ENCODE measurements at places on chromosomes 4 and X. TPM values are rescaled to one million over a fixed set of nuclear protein-coding genes. Genes with fewer than 3 reads are reported as not detected.

Gene SH3TC1
- total RNA-seq = 36.3 TPM

Gene CFI
- 0.21 TPM for total RNA-seq

Gene SSX4B
- total RNA-seq = not detected

Gene CFAP97
- 23.5 TPM for total RNA-seq

Gene RAB41
- total RNA-seq = not detected

Gene UGT8
- total RNA-seq = 2.2 TPM

Gene NSUN7
- 1.5 TPM for total RNA-seq

Gene HPSE
- total RNA-seq = 7.3 TPM

Gene NXF3
- total RNA-seq = not detected

Gene ARHGEF6
- 0.05 TPM for total RNA-seq

Gene DCAF16
- total RNA-seq = 12.4 TPM

Gene LRIT3
- not detected for total RNA-seq

Gene RNF128
- total RNA-seq = 9.2 TPM

Gene HSFX2
- total RNA-seq = not detected

Gene SMIM43
- total RNA-seq = not detected

Gene FAM149A
- 2.4 TPM for total RNA-seq

Gene CT45A5
- not detected for total RNA-seq

Gene ACE2
- total RNA-seq = 1.6 TPM

Gene PITX2
- not detected for total RNA-seq

Gene H2BW2
- not detected for total RNA-seq

Gene F8A1
- 4.5 TPM for total RNA-seq

Gene CLNK
- total RNA-seq = not detected

Gene TCEAL9
- 99.5 TPM for total RNA-seq

Gene HDAC8
- 18.1 TPM for total RNA-seq

Gene AKAP4
- not detected for total RNA-seq

Gene TLR6
- total RNA-seq = 1.6 TPM

Gene BGN
- total RNA-seq = not detected

Gene SHROOM2
- 13.0 TPM for total RNA-seq

Gene TAF7L
- total RNA-seq = not detected

Gene C4orf54
- not detected for total RNA-seq

Gene OPHN1
- 1.3 TPM for total RNA-seq

Gene NSG1
- total RNA-seq = 36.9 TPM

Gene NXF2
- total RNA-seq = not detected

Gene IL13RA2
- total RNA-seq = 0.65 TPM

Gene HSFX3
- not detected for total RNA-seq

Gene GABRG1
- total RNA-seq = not detected

Gene GRIA3
- 0.28 TPM for total RNA-seq

Gene ARMCX1
- total RNA-seq = 8.4 TPM

Gene TMEM154
- 57.7 TPM for total RNA-seq

Gene FGF5
- total RNA-seq = 1.1 TPM

Data from airway epithelial cell (primary cell).